ENCODE measurements at places on chromosomes 3 and 15.

- no peak for DNase-seq
Measured at GRCh38 chr3:56620371-56620770, 62.7 kb downstream of the TASOR start.

DNA sequence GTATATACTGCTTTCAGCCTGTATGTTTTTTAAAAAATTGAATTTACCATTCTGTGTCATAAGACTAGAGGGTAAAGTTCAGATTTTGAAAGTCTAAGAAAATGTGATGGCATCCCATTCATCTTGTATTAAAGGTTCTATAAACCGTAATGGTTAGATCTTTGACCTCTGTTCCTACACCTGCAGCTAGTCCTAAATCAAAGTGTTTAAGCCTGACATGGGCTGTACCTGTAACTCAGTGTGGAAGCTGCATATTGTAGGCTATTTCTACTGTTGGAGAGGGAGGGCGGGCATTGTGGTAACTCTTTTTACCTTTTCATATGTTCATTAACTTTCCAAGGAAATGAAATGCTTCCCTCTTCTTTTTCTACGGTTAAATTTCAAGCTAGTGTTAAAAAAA lies 53.9 kb downstream of the ARHGEF26 start:
- DNase-seq = no peak

- peak; percentile 31 for DNase-seq
Measured at GRCh38 chr15:67803299-67803698, 22.0 kb upstream of the SKOR1 start.

- DNase-seq = no peak
Measured at GRCh38 chr3:55854494-55854893, 367.4 kb upstream of the WNT5A start.

All from T47D (cell line).